GM04503 (cell line): ENCODE measurements at places on chromosomes 6 and 20.
A peak's percentile ranks its signal among the peaks of the same experiment; 100 is the strongest.

GRCh38 chr6:128370072-128370471 is 150.3 kb downstream of the PTPRK start:
- peak; percentile 26 for DNase-seq

- DNase-seq = no peak
Observed at GRCh38 chr20:51326201-51326819, 216.2 kb downstream of the NFATC2 start.

DNA sequence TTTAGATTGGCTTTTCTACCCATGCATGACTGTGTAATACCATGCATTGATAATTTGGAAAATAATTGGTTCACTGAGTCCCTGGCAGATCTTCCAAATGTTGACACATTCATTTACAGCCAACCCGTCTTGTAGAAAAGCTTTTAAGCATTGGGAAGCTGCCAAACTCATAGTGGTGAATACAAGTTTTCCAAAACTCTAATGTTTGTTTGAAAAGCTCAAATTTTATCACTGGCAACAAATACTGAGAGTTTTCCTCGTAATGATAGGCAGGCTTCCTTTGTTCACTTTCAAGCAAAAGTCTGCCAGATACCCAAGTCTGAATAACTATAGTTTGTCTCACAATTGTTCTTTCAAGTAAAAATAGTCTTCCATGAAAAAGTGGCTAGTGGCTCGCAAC is 143.0 kb downstream of the FIG4 start:
- DNase-seq = no peak

DNA sequence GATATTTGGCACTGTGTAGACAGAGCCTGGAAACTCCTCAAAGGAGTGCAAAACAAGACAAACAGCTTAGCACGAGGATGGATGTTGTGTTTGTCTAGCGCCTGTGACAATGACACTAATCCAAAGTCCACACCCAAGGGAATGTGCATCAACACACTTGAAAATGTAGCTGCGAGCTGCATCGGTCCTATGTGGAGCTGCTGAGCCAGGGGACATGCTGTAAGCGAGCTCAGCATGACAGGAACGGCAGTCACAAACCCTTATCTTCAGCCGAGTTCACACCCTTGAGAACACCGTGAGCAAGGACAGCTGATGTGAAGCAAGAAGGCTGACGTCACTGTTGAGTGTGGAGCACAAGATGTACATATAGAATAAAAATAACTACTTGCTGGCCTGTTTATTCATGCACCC is 684.3 kb downstream of the QKI start:
- no peak for DNase-seq

GRCh38 chr6:80182308-80182707 is 75.8 kb downstream of the BCKDHB start:
- DNase-seq = no peak

DNA sequence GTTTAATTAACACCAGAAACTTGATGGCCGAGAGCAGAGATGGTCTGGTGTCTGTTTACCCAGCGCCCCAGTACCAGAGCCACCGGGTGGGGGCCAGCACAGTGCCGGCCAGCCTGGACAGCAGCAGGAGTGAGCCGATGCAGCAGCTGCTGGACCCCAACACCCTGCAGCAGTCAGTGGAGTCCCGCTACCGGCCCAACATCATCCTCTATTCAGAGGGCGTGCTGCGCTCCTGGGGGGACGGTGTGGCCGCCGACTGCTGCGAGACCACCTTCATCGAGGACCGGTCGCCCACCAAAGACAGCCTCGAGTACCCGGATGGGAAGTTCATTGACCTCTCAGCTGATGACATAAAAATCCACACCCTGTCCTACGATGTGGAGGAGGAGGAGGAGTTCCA is 73.7 kb downstream of the SYNDIG1 start:
- DNase-seq = no peak

- no peak for DNase-seq
Observed at GRCh38 chr6:136859430-136859829, 37.0 kb downstream of the PEX7 start.

- no peak for DNase-seq
Observed at GRCh38 chr6:159821122-159821521, 21.0 kb downstream of the PNLDC1 start.

DNA sequence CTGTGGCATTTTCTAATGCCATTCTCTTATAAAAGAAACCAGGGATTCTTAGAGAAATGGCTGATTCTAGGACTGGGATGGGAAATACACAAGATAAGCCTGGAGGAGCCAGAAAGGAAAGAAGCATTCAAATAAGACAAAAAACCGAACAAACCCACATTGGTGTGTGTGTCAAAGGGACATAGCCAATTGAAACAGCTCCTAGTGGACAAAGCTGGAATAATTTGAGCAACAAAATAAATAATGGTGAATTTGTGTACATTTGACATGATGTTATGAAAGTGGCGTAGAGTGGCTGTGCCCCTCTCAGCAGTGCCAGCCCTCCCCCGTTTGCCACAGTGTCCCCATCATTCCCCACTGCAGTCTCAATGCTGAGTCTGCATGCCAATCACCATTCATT is 55.5 kb downstream of the B3GAT2 start:
- DNase-seq = no peak

DNA sequence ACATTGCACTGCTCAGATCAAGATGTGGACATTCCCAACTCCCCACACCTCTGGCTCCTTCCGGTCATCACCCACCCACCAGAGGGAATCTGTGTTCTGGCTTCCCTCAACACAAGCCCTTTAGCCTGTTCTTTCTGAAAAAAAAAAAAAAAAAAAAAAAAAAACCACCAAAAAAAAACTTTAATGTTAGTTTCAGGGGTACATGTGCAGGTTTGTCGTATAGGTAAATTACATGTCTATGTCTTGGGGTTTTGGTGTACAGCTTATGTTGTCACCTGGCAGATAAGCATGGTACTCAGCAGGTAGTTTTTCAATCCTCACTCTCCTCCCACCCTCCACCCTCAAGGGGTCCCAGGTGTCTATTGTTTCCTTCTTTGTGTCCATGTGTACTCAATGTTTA is 135.8 kb upstream of the FOXA2 start:
- no peak for DNase-seq

- DNase-seq = peak; percentile 72
Observed at GRCh38 chr20:51456511-51457509, 85.7 kb downstream of the NFATC2 start.

GRCh38 chr6:166057431-166057830 is 110.2 kb downstream of the TBXT start:
- no peak for DNase-seq

DNA sequence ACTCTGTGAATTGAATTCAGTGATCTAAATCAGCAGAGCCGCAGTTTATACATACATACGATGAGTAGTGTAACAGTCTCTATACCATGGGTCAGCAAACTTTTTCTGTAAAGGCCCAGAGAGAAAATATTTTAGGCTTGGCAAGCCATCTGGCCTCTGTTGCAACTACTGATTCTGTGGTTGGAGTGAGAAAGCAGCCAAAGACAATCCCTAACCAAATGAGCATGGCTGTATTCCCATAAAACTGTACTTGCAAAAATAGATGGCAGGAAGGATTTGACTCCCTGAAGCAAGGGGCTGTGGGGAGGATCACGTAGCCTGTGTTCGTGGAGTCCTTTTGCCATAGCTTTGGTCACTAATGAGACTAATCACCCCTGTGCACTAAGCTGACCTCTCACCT is 17.9 kb upstream of the MOCS1 start:
- peak; percentile 21 for DNase-seq

- DNase-seq = no peak
Observed at GRCh38 chr6:53287336-53288225, 61.2 kb downstream of the ELOVL5 start.

- no peak for DNase-seq
Observed at GRCh38 chr20:32378461-32378860, 20.3 kb downstream of the ASXL1 start.

DNA sequence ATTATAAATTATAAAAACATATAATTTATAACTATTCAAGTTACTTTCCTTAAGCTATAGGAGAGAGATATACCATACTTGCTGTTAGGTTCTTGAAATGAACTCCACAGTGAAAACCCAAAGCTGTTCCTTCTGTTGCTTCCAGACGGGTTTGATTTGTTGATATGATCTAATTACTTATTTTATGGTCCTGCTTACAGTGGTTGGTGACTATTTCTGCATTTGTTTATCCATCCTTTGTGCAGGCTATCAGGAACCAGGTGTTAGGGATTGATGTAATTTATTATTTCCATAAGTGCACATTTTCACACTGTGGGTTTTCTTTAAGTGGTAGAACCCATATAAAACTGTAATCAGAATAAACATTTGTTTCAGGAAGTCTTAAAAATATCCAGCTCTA is 167.1 kb downstream of the KIF6 start:
- no peak for DNase-seq

DNA sequence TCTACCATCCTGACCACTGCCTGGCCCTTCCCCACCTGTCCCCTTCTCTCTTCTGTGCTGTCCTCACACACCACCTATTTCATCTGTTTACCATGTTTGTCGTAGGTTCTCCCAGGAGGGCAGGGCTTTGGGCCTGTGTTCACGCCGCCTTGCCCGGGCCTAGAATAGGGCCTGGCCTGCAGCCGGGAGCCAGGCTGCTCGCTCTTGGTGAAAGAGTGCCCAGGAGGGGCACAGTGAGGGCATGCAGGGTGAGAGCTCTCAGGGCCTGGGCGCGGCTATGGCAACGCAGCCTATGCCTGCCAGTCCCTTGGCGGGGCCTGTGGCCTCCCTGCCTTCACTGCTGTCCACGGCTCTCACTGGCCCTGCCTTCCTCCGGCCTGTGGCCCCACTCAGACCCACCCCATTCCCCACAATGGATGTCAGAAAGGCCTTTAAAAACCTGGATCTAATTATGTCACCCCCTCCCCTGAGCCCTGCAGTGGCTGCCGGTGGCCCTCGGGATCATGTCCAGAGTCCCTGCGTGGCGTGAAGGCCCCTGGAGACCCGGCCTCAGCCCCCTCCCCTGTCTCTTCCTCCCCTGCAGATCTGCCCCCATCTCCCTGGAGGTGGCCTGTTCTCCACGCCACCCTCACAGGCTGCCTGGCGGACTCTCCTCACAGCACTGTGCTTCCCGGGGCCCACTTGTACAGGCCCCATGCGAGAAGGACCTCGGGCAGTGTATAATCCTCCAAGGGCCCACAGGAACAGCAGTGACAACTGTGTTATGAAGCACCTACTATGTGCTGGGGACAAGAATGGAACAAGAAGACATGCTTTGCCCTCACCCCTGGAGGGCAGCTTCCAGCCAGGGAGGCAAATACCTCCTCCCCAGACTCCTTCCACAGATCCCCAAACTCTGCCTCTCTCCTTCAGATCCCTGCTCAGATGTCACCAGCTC is 22.9 kb upstream of the NOL4L start:
- no peak for DNase-seq

DNA sequence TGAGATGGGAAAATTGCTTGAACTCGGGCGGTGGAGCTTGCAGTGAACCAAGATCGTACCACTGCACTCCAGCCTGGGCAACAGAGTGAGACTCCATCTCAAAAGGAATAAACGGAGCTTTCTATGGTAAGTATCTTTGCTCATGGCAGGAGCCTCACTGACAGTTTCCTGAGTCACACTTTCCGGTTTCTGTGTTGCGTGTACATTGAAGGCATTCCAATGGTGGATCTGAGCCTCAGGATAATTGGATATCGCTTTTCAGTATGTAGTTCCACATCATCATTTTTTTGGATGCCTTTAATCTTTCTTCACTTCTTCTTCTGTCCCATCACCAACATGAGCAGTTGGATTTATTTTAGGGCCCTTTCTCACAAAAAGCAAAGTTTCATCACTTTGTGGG is 28.6 kb upstream of the GTSF1L start:
- no peak for DNase-seq
